CD4-positive, alpha-beta T cell treated with Interleukin-21 for 1 hour (primary cell): ENCODE measurements at places on chromosomes 13 and 19.

DNA sequence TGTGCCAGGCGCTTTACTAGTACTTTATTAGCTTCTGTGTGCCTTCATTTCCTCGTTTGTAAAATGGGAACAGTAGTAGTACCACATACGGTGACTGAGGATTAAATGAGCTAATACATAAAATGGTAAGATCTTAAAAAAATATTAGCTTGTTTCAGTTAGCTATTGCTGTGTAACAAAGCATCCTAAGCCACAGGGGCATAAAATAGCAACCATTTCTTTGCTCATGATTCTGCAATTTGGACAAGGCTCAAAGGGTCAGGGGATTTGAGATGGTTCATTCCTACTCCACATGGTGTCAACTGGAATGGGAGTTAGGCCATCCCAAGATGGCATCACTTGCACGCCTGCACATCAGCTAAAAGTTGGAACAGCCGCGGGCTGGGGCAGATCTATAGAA is 13.3 kb downstream of the DYRK1B start:
- no peak for DNase-seq

- DNase-seq: no peak
Measured at GRCh38 chr13:29301027-29301426, 294.5 kb downstream of the SLC7A1 start.

DNA sequence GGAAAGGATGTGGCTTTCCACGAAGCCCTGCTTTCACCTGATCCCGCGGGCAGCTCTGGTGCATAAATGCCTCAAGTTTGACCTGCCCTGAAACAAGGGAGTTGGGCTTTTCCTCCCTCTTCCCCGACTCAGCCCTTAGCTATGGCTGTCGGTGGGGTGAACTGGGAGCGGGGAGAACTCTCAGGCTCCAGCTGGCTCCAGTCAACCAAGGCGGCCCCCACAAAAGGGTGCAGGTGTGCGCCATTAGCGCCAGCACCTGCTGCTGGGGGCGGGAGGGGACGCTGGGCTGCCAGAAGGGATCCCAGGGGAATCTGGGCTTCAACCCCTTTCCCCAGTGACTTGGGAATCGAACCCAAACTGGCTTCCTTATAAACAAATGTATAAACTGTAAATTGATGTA is 7.1 kb upstream of the DHRS12 start:
- DNase-seq: no peak

DNA sequence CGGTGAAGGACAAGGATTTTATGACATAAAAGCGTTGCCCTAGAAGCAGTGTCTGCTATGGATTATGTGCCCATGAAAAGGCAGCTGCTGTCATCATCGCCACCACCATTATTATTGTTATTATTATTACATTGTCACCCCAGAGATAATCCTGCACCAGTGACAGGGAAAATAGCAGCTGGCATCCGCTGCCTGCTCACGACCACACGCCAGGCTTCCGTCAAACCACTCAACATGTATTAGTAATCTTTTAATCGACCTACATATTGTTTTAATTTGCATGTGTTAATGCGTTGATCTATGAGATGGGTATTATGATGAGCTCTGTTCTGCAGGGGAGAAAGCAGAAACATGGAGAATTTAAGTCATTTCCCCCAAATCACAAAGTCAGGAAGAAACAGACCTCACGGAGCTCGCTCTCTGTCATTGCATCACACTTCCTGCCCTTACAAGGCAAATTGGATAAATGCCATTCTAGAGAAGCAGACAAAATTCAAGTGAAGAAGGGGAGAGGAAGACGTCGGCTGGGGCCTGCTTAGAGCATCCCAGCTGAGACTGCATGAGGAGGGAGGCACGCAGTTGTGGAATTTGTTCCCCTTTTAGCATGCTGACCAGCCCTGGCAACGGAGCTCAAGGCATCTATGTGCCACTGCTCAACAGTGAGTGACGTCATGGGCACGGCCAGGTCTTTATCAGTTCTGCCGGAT is at the start of gene FFAR3:
Gene FFAR3 (plus strand): TSS at position 594 of the 707 bp plus-strand sequence. CDS start 431 bp downstream, outside the sequence.
- peak; percentile 14 for DNase-seq

GRCh38 chr13:47474839-47475238 is 526.2 kb downstream of the SUCLA2 start:
- no peak for DNase-seq

GRCh38 chr13:49258089-49258796 is 10.5 kb downstream of the CDADC1 start:
- DNase-seq: peak; percentile 39

DNA sequence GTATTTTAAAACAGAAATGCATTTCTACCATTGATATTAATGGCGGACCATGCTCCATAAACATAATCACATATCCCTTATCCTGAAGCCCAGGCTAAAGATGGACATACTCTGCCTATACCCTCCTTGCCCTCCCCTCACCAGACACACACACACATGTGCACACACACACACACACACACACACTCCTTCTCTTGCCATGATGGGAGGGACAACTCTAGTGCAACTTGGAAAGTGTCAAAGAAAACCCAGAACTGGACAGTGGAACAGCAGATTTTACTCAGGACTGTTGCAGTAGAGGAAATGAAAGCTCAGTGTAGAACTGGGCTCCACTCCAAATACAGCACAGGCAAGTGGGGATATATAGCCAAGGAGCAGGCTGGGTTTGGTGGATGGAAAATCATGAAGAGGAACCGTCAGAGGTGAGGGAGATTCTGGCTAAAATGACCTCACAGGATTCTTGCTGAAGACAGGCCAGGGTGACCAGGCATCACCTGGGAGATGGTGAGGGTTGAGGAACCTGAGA is 40.8 kb downstream of the TNFRSF19 start:
- no peak for DNase-seq

DNA sequence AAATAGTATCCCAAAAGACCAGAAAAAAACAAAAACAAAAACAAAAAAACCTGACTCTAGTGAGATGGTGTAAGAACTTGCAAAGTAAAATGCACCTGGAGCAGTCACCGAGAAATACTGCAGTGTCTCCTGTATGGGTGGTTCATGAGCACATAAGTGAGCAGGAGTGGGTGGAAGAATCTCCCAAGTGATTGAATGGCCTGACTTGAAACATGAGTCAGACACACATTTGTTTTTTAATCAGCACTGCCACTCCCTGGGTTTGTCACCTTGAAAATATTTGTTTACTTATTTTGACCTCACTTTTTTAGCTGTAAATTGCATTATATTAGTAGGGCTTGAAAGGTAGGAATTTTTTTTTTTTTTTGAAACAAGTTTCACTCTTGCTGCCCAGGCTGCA is 2.0 kb downstream of the ZNF431 start:
- no peak for DNase-seq
